ENCODE measurements at places on chromosomes 16 and 17. TPM values are rescaled to one million over a fixed set of nuclear protein-coding genes. Genes with fewer than 3 reads are reported as not detected.

- DNase-seq, result no peak
These were observed 165.9 kb upstream of the CHMP6 start for GRCh38 chr17:80825471-80826345.

GRCh38 chr17:16374146-16374938 is 6.5 kb upstream of the UBB start:
- peak; percentile 42 for DNase-seq

DNA sequence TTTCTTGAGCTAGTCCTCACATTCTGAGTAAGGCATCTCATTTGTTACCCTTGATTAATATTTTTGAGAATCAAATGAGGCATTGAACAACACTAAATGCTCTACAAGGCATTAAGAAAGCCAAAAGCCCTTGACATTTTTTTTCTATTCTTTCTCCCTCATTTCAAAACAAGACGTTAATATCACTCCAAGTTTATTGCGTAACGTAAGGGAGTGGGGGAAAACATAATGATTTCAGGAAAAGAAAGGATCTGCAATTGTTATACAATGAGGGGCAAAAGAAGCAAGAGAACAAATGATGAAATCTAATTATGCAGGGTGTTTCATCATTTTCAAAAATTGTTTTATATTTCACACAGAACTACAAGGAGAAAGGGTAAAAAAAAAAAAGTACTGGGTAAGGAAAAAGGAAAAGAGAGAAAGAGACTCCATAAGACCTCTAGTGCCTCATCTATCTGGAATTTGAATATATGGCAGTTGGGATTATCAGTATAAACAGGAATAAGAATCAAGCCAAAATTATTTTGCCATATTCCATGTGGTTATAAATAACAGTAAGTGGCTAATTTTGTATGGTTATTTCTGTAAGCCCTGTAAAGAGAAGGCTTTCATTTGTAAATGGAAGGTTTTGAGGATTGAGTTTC is 163.0 kb downstream of the ABCA8 start:
- no peak for DNase-seq

- DNase-seq, result no peak
These were observed 63.4 kb downstream of the DHRS7C start for GRCh38 chr17:9728005-9728404.

DNA sequence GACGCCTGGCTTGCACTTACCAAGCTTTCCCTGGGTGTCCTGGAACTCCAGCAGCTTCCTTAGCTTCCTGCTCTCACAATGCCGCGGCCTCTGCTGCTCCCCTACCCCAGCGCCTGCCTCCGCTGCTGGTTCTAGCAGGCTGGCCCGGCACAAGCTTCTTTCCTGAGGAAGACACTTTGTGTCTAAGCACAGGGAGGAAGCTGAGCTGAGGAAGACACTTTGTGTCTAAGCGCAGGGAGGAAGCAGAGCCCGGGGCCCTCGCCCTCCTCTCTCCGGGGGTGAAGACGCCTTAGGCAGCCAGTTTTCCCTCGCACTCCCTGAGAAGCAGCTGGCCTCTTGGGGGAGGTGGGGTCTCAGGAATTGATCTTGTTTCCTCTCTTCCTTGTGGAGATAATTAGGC is 64.9 kb downstream of the PLD6 start:
- DNase-seq, result no peak

DNA sequence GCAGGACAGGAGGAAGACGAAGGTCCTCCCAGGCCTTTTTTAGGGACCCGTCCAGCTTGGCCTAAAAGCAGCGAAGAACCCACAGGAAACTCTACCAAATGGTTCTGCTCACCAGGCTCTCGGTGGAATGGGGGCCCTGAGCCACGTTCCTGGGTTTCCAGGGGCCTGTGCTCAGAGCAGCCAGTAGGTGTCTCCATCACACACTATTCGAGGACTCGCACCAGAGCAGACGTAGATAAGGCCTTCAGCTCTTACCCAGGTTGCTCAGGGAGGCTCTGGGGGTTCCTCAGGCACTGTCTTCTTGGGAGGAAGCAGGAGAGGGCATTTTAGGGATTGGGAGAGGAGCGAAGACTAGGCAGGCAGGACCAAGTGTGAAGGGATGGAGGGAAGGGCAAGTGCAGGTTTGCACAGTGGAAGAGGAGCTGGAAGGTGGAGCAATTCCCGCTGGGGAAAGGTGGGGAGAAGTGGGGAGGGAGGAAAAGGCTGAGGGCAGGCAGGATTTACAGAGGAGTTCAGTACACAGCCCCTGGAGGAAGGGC is 157.1 kb downstream of the RGS9 start:
- DNase-seq, result peak; percentile 80

DNA sequence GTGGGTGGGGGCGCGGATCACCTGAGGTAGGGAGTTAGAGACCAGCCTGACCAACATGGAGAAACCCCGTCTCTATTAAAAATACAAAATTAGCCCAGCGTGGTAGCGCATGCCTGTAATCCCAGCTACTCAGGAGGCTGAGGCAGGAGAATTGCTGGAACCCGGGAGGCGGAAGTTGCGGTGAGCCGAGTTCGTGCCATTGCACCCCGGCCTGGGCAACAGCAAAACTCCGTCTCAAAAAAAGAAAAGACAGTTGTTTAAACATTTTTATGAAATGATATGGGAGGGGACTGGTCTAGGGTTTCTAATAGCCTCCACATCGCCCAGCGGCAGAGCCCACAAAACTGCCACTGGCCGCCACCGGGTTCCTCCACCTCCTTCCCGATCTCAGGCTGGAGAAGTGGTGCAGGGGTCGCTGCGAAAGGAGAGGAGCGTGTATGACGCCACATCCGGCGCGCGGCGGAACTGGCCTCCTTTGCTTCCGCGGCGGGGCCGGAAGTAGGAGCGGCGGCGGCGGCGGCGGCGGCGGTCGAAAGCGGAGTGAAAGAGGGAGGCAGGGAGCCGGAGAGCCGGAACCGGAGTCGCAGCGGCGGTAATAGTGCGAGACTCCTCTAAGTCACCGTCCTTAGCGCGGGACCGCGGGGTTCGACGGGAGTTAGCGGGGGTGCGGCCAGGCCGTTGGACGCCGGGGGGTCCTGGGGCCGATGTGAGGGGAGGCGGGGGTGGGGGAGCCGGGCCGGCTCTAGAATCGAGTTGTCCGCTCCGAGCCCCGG is at the start of gene PPP4C:
Gene PPP4C (plus strand): TSS at position 492 of the 773 bp plus-strand sequence. CDS start 384 bp downstream, outside the sequence.
- DNase-seq, result peak; percentile 95

GRCh38 chr17:32266389-32267301 is 1.0 kb downstream of the RHBDL3 start:
- DNase-seq, result no peak

GRCh38 chr17:17043461-17044271 is 1.4 kb downstream of the MPRIP start:
- DNase-seq, result peak; percentile 48

GRCh38 chr17:73705594-73705993 is 61.3 kb upstream of the SDK2 start:
- no peak for DNase-seq

DNA sequence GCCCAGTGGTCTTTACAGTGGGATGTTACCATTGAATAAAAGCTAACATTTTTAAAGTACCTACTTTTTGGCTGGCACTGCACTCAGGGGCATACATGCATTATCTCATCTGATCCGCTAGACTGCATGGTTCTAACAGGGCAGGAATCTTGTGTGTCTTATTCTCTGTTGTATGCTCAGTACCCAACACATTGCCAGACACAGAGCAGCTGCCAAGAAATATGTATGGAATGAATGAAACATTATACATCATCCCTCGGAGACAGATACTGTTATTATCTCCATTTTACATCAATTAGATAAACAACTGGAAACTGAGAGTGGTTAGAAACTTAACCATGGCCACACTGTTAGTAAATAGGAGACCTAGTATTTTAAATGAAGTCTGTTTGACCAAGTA is 74.1 kb upstream of the CDH11 start:
- DNase-seq, result no peak

GRCh38 chr17:66018786-66019185 is 173.1 kb downstream of the CEP112 start:
- no peak for DNase-seq

DNA sequence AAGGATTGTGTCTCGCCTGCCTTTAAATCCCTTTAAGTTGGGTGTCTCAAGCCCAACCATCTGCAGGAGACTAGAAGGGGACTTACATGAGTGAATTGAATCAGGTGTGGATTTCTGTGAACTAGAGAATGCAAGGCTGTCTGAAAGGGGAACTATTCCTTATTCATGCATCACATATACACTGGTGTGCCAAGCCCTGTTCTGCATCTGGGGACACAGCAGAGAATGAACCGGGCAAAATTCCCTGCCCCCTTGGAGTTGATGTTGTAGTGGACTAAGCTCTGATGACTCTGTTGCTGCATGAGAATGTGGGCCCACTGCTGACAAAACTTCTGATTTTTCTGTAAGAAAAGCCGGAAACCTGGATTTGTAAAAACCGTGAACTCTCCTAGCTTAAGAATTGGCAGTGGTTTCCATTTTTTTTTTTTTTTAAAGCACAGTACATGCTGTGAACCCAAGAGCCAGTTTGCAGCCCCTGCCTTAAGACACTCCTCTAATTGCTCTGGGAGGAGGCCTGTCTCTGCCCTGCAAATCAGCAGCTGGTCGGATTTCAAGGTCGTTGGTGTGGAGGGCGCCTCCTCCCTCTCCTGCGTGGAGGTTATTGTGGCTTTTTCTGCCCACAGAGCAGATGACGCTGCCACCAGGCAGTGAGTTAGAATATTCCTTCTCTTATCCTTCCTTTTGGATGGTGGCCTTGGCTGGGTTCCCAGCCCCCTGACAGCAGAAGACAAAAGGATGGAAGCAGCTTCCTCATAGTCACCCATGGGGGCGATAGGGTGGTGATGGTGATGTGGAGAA is 131.0 kb downstream of the PRKCB start:
- DNase-seq, result no peak

DNA sequence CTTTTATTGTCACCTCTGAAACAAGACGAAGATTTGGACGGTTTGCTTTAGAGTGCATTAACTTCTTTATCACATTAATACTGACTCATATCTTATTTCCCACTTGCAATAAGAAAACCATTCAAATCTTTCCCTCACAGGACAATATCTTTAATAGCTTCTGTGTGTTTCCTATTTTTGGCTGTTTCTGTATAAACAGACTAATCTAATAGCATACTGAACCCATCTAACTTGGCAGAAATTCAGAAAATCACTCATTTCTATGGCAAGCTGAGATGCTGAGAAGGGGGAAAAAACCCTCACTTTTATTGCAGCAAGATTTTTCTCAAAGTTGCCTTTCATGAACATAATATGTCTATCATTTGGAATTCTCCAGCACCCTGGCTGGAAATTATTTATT is 524.9 kb downstream of the WWOX start:
- DNase-seq, result no peak

DNA sequence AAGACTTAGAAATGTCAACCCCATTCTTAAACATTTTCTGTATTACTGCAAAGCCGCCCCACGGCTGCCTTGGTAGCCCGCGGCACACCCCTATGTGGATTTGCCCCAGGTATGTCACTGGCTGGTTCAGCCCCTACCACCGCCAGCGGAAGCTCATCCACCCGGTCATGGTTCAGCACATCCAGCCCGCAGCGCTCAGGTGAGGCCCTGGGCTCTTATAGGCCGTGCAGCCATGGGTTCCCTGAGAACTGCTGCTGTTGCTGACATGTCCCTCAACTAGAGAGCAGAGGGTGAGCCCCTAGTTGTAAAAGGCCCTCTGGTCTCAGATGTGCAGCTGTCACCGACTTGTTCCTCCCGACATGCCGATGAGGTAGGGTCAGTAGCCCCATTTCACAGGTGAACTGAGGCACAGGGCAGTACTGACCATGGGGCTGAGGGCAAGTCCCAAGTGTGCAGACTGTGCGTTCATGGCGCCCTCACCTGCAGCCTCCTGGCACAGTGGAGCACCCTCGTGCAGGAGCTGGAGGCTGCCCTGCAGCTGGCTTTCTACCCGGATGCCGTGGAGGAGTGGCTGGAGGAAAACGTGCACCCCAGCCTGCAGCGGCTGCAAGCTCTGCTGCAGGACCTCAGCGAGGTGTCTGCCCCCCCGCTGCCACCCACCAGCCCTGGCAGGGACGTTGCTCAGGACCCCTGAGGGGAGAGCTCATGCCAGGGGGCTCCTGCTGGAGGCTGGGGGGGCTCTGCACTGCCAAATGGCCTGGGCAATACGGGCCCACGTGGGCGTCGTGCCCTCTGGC is 8.7 kb downstream of the CYBC1 start:
- DNase-seq, result no peak

- DNase-seq, result peak; percentile 23
These were observed 4.0 kb downstream of the MYBBP1A start for GRCh38 chr17:4551141-4551540.

DNA sequence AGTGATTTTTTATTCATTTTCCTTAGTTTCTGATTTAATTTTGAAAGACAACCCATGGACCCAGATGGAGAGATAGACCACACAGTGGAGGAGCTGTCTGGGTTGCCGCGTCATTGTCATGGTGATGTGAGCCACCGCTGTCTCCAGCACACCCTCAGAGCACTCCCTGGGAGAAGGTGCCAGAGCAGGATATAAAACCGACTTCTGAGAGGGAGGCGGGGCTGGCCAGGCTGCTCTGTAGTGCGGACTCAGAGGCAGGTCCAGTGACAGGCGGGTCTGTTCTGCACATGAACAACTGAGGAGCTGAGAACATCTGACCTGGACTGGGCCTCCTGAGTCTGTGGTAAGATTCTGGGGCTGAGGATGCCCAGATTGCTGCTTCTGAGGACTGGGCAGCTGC is 216.3 kb upstream of the NLRP1 start:
- no peak for DNase-seq

GRCh38 chr16:23371368-23371767 is 69.3 kb downstream of the SCNN1B start:
- no peak for DNase-seq

GRCh38 chr17:42704837-42705494 is 22.6 kb downstream of the CNTNAP1 start:
- DNase-seq, result no peak

- DNase-seq, result no peak
These were observed 491.0 kb downstream of the CDH13 start for GRCh38 chr16:83117810-83118209.

GRCh38 chr16:28923652-28924398 is 1.2 kb downstream of the RABEP2 start:
- DNase-seq, result peak; percentile 70

GRCh38 chr17:79946352-79947231 is 89.1 kb downstream of the TBC1D16 start:
- no peak for DNase-seq

Gene SLC38A8
- total RNA-seq, result not detected

Gene SLC16A6
- total RNA-seq, result 0.47 TPM

Gene WFIKKN2
- total RNA-seq, result 0.07 TPM

Gene PLCD3
- total RNA-seq, result 232 TPM

Gene LYRM1
- 16.4 TPM for total RNA-seq

Gene CACNG1
- total RNA-seq, result not detected

Gene GLIS2
- total RNA-seq, result 2.9 TPM

Gene C17orf50
- not detected for total RNA-seq

Gene CBX8
- 4.7 TPM for total RNA-seq

Gene RTN4RL1
- 0.43 TPM for total RNA-seq

Gene SLC12A4
- 68.5 TPM for total RNA-seq

Gene JPH3
- total RNA-seq, result 0.84 TPM

Gene SPIRE2
- 52.5 TPM for total RNA-seq

Gene TP53TG3
- not detected for total RNA-seq

Gene EPX
- total RNA-seq, result not detected

Gene CTF1
- total RNA-seq, result 7.6 TPM

Gene TTYH2
- total RNA-seq, result 9.1 TPM

Gene TUBB3
- 1.8 TPM for total RNA-seq

Gene ALOX15
- 1.7 TPM for total RNA-seq
